Caco-2 (cell line): ENCODE measurements at places on chromosomes 16 and 17. TPM values are rescaled to one million over a fixed set of nuclear protein-coding genes. Genes with fewer than 3 reads are reported as not detected.

The PYY gene
- not detected in 2 replicates for total RNA-seq

The NTN3 gene
- total RNA-seq, result 0.30 and 0.39 TPM in 2 replicates

The TELO2 gene
- 55.7 and 62.6 TPM in 2 replicates for total RNA-seq

The SREBF1 gene
- 109 and 118 TPM in 2 replicates for total RNA-seq

The LHX1 gene
- total RNA-seq, result 0.37 TPM in 1 of 2 replicates, not detected in the other

- H3K4me1 ChIP-seq, result peaks cover 46% of the 10 kb centered on the region
- no peaks in the 10 kb centered on the region for H3K36me3 ChIP-seq
- DNase-seq, result peak; percentile 24
- H3K4me3 ChIP-seq, result peak overlapping the region; percentile 20
- peak overlapping the region; percentile 88 for H3K27ac ChIP-seq
- no peaks in the 10 kb centered on the region for H3K27me3 ChIP-seq
Observed at GRCh38 chr17:78315355-78316114, 44.3 kb downstream of the SOCS3 start.

- no peaks in the 10 kb centered on the region for H3K36me3 ChIP-seq
- H3K27ac ChIP-seq, result no peak overlapping the region
- no peak overlapping the region for H3K4me3 ChIP-seq
- no peak for DNase-seq
- no peaks in the 10 kb centered on the region for H3K4me1 ChIP-seq
Observed at GRCh38 chr17:28018439-28019070, 23.9 kb upstream of the NLK start.

GRCh38 chr17:4345581-4346252, 20.8 kb downstream of the UBE2G1 start:
- H3K27ac ChIP-seq, result no peak overlapping the region
- H3K36me3 ChIP-seq, result no peaks in the 10 kb centered on the region
- no peaks in the 10 kb centered on the region for H3K4me1 ChIP-seq
- H3K27me3 ChIP-seq, result no peaks in the 10 kb centered on the region
- DNase-seq, result no peak
- H3K4me3 ChIP-seq, result no peak overlapping the region

GRCh38 chr16:28052274-28053128, 11.0 kb downstream of the GSG1L start:
- H3K27ac ChIP-seq, result no peak overlapping the region
- H3K4me3 ChIP-seq, result no peak overlapping the region
- no peak for DNase-seq
- no peaks in the 10 kb centered on the region for H3K27me3 ChIP-seq

- no peaks in the 10 kb centered on the region for H3K27me3 ChIP-seq
- H3K27ac ChIP-seq, result no peak overlapping the region
- DNase-seq, result no peak
- no peak overlapping the region for H3K4me3 ChIP-seq
- no peaks in the 10 kb centered on the region for H3K4me1 ChIP-seq
Observed at GRCh38 chr16:78562650-78563049, 463.2 kb downstream of the WWOX start.

DNA sequence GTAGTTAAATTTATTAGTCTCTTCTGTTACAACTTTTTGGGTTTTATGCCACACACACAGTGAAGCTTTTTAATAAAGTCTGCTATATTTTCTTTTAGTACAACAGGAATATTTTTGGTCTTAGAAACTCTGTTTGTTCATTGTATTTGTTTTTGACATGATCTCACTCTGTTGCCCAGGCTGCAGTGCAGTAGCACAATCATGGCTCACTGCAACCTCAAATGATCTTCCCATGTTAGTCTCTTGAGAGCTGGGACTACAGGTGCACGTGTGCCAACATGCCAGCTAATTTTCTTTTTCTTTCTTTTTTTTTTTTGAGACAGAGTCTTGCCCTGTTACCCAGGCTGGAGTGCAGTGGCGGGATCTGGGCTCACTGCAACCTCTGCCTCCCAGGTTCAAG, 27.1 kb downstream of the PPM1D start:
- no peaks in the 10 kb centered on the region for H3K27me3 ChIP-seq
- H3K36me3 ChIP-seq, result no peaks in the 10 kb centered on the region
- H3K4me3 ChIP-seq, result no peak overlapping the region
- H3K27ac ChIP-seq, result no peak overlapping the region
- no peaks in the 10 kb centered on the region for H3K4me1 ChIP-seq

GRCh38 chr16:89895482-89896250, 22.3 kb downstream of the TCF25 start:
- no peak for DNase-seq
- H3K36me3 ChIP-seq, result peaks cover 15% of the 10 kb centered on the region
- no peak overlapping the region for H3K27ac ChIP-seq
- H3K4me3 ChIP-seq, result no peak overlapping the region
- H3K4me1 ChIP-seq, result no peaks in the 10 kb centered on the region

- peaks cover 20% of the 10 kb centered on the region for H3K4me1 ChIP-seq
- H3K27ac ChIP-seq, result peak overlapping the region; percentile 47
- no peaks in the 10 kb centered on the region for H3K27me3 ChIP-seq
- no peak overlapping the region for H3K4me3 ChIP-seq
Observed at GRCh38 chr17:43562679-43563599, 16.8 kb upstream of the ETV4 start.

DNA sequence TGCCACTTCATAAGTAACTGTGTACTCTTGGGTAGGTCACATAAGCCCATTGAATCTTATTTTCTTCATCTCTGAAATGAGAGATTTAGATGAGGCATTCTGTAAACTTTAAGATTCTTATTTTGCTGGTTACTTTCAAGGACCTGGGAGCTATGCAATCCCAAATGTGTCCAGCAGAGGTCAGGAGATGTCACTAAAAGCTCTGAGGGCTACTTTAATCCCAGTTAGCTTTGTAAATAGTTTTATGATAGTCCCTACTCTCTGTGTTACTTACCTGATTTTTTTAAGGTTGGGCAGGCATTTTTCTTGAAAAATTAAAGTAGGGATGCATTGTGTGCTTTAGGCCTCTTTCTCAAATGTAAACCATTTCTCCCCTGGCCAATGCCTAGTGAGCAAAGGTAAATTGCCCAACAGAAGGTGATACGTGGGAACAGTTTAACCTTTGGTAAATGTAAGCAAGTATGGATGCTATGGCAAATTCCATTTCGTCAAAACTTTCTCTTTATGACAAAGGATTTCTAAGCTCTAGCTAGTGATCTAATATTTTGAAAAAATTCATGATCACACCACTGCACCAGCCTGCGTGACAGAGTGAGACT, 57.1 kb upstream of the WSB1 start:
- H3K36me3 ChIP-seq, result no peaks in the 10 kb centered on the region
- DNase-seq, result peak; percentile 75
- no peak overlapping the region for H3K4me3 ChIP-seq
- peaks cover 27% of the 10 kb centered on the region for H3K4me1 ChIP-seq
- no peak overlapping the region for H3K27ac ChIP-seq
- H3K27me3 ChIP-seq, result no peaks in the 10 kb centered on the region

DNA sequence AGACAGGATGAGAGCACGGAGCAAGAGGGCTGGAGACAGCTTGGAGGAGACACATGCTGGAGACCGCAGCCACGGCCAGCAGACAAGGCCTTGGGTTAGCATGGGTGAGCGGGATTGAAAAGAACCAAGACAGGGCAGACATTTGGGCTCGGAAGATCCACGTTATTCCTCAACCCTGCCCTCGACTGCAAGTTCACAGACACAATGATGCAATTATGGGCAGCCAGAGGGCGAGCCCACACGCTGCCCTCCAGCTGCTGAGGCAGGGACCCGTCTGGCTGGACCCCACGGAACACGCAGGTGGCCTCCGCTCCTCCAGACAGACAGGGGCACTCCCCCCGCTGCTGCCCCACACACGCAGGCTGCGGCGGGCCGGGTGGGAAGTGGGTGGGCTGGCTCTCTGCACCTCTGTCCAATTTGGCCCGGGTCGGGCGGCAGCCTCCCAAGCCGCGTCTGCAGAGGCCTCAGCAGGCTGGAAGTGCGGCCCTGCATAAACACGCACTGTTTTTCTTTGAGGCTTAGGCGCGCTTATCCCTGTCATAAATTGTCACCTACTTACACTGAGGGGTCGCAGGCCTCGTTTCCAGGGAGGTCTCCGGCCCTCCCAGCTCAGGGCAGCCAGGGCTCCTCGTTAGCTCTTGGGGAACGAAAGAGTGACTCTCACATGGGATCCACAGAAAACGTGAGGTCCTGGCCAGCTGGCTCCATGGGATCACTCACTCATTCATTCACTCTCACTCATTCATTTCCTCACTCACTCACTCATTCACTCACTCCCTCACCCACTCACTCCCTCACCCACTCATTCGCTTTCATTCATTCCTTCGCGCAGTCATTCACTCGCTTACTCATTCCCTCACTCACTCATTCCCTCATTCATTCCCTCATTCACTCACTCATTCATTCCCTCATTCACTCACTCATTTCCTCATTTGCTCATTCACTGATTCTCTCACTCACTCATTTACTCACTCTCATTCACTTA, 303.9 kb downstream of the C16orf95 start:
- no peak overlapping the region for H3K27ac ChIP-seq
- DNase-seq, result no peak
- H3K27me3 ChIP-seq, result no peaks in the 10 kb centered on the region
- H3K4me3 ChIP-seq, result no peak overlapping the region
- H3K36me3 ChIP-seq, result no peaks in the 10 kb centered on the region

DNA sequence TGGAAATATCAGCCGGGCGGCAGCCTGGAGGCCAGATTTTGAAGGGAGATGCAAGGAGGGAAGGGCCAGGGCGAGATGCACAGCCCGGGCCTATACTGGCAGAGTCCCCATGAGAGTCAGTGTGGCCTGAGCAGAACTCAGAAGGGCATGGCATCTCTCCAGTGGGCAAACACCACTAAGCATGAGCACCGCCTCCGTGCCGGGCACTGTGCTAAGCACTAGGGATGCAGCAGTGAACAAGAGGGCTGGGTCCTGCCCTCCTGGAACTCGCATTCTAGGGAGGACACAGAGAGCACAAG, 33.5 kb downstream of the TK2 start:
- H3K27ac ChIP-seq, result peak overlapping the region; percentile 98
- H3K27me3 ChIP-seq, result no peaks in the 10 kb centered on the region
- no peak for DNase-seq
- no peaks in the 10 kb centered on the region; the same call in none of the 2 replicates for H3K36me3 ChIP-seq
- no peak overlapping the region for H3K4me3 ChIP-seq
- H3K4me1 ChIP-seq, result peaks cover 42% of the 10 kb centered on the region

GRCh38 chr17:82377924-82378740, 6.6 kb downstream of the UTS2R start:
- no peak for DNase-seq
- no peaks in the 10 kb centered on the region for H3K27me3 ChIP-seq
- H3K36me3 ChIP-seq, result no peaks in the 10 kb centered on the region
- H3K4me1 ChIP-seq, result peaks cover 4% of the 10 kb centered on the region; the same call in 1 of the 2 replicates

GRCh38 chr17:28507567-28508203, 1.5 kb downstream of the FOXN1 start:
- H3K4me1 ChIP-seq, result no peaks in the 10 kb centered on the region
- no peak for DNase-seq
- no peaks in the 10 kb centered on the region for H3K36me3 ChIP-seq
- H3K27ac ChIP-seq, result no peak overlapping the region

DNA sequence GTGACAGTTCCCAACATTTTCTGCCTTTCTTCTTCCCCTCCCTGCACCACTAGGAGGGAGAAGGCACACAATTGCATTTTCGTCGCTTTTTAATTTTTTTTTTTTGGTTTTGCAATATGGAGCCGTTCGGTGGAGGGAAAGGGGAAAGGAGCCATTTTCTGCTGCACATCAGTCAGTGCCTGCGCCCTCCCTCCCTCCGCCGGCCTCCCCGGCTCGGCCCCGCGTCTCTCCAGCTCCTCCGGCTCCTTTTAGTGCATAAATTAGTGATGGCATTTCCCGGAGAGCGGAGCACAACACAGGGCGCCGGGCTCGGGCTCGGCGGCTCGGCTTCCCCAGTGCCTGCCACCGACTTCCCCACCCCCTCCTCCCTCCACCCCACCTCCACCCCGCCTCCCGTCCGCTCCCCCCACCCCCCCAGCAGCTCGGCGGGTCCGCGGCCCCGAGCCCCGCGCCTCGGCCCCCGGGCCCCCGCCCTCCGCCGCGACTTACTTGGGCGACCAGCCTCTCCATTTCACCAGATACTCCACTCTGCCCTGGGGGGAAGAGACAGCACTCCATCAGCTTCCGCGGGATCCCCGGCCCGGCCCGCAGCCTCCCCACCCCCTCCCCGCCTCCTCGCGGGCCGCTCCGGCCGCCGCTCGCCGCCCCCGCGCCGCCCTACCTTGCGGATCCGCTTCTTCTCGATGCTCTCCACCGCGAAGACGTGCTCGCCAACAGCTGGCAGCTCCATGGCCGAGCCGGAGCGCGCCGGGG, 542 bp downstream of the CBX4 start:
- H3K27ac ChIP-seq, result peak overlapping the region; percentile 80
- DNase-seq, result no peak
- H3K4me1 ChIP-seq, result peaks cover 51% of the 10 kb centered on the region
- peaks cover 5% of the 10 kb centered on the region for H3K36me3 ChIP-seq

DNA sequence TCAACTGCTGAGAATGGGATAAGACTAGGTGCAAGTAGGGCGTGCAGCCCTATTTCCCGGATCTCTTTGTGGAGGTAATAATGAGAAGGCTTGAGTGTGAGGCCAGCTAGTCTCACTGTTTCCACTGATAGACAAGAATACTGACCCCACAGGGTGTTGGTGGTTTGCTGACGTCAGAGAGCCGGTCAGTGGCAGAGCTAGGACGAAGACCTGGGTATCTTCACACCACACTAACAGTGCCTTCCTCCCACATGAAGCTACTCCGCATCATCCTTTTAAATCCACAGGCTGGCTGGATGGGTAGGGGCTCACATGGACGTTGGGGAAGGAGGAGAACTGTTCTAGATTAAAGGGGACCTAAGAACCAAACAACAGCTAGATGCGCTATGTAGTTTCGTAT, 68.0 kb downstream of the ZFHX3 start:
- H3K4me3 ChIP-seq, result no peak overlapping the region
- DNase-seq, result no peak
- peaks cover 49% of the 10 kb centered on the region for H3K4me1 ChIP-seq
- no peaks in the 10 kb centered on the region for H3K36me3 ChIP-seq
- H3K27ac ChIP-seq, result peak overlapping the region; percentile 53
- H3K27me3 ChIP-seq, result no peaks in the 10 kb centered on the region

- no peak for DNase-seq
- no peak overlapping the region for H3K4me3 ChIP-seq
- H3K4me1 ChIP-seq, result no peaks in the 10 kb centered on the region
- H3K27ac ChIP-seq, result no peak overlapping the region
- H3K36me3 ChIP-seq, result no peaks in the 10 kb centered on the region
Observed at GRCh38 chr17:62791767-62792446, 16.2 kb downstream of the MARCHF10 start.
